Cardiac fibroblast (primary cell): ENCODE measurements at places on chromosomes 5 and 9.
A peak's percentile ranks its signal among the peaks of the same experiment; 100 is the strongest.

DNA sequence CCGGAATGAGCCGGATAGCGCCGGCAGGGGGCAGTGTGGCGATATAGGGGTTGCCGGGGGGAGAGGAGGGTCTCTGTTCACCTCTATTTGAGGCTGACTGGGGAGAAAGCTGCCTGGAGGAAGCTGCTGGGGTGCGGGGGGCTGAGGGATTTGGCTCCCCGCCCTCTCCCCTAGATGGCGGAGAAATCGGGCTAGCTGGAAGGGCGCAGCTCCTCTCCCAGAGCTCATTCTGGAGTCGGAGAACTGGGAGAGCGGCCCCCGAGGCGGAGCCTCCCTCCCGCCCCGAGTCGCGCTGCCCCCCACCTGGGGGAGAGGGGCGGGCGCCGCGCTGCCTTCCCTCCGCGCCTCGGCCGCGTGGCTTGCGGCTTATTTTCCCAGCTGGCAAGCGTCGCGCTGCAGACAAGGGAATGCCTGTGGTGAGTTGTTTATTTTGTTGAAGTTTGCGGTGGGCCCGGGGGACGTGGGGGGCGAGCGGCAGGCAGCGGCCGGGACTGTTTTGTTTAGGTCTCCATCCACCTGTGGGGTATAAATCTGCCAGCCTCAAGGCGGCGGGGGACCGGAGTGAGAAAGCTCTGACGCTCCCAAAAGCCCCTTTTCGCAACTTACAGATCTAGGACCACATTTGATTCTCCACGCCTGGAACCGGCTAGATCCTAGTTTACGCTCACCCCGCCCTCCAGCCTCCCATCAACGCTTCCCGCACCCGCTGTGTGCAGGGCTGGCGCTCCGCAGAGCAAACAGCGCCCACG, 4.1 kb upstream of the RGMB start:
- DNase-seq = peak; percentile 70

- no peak for DNase-seq
These were observed 20.4 kb downstream of the DCAF12 start for GRCh38 chr9:34106110-34106509.

DNA sequence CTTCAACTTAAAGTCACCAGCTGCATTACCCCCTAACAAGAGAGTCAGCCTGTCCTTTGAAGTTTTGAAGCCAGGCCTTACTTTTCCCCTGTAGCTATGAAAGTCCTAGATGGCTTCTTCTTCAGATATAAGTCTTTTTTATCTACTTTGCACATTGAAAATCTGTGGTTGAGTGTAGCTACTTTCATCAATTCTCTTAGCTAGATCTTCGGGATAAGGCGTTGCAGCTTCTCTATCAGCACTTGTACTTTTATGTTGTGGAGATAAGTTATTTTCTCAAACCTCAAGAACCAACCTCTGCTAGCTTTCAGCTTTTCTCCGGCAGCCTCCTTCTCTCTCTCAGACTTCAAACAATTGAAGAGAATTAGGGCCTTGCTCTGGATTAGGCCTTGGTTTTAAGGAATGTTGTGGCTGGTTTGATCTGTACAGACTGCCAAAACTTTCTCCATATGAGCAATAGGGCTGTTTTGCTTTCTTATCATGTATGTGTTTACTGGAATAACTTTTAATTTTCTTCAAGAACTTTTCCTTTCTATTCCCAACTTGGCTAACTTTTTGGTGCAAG, 21.6 kb downstream of the CATSPER3 start:
- DNase-seq = peak; percentile 5

DNA sequence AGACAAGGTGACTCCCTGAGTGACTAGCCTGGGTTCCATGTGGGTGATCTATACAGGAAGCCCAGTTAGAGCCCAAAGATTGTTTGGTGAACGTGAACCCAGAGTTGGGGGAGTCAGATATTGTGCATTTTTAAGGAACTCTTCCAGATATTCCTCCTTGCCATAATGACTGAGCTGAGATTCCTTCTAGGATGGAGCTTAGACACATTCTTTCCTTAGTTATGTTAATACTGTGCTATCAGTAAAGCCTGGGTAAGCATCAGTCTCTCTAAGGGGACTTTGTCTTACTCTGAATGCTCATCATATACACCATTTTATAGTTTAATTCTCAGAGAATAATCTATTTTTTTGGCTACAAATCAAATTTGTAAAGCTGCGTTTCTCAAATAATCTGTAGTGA, 68.1 kb downstream of the FOXB2 start:
- no peak for DNase-seq

GRCh38 chr5:95081500-95081960, 203.4 kb downstream of the MCTP1 start:
- peak; percentile 78 for DNase-seq

DNA sequence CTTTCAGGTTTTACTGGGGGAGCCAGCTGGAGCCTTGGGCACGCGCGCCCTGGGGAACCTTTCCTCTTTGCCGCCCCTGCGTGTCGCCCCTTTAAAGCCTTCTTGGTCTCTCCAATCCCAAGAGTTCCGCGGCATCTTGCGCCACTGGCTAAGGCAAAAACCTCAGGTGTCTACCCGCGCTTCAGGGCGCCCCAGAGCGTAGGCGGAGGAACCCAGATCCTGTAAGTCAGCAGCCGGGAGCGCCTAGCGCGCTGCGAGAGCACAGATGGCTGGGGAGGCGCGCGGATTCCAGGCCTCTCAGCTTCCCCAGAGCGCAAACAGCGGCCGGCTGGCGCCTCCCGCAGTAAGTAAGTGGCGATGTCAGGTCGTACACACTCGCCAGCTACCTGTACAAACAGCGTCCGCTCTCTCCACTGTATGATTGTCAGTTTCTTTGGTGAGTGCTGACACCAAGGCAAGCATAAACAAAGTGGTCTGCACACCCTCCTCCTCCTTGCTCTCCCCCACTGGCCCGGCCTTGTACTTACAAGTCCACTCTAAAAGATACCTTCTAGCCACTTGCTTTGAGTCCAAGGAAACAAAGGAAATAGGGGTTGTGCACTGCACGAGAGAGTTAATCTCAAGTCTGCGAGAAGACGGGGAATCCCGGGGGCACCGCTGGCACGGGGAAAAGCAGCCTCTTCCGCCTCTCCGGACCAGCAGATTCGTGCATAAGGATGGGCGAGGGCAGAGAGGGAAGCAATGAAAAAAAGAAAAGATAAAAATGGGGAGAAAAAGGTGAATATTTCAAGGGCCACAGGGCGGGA, 2.9 kb downstream of the HTR1A start:
- no peak for DNase-seq

DNA sequence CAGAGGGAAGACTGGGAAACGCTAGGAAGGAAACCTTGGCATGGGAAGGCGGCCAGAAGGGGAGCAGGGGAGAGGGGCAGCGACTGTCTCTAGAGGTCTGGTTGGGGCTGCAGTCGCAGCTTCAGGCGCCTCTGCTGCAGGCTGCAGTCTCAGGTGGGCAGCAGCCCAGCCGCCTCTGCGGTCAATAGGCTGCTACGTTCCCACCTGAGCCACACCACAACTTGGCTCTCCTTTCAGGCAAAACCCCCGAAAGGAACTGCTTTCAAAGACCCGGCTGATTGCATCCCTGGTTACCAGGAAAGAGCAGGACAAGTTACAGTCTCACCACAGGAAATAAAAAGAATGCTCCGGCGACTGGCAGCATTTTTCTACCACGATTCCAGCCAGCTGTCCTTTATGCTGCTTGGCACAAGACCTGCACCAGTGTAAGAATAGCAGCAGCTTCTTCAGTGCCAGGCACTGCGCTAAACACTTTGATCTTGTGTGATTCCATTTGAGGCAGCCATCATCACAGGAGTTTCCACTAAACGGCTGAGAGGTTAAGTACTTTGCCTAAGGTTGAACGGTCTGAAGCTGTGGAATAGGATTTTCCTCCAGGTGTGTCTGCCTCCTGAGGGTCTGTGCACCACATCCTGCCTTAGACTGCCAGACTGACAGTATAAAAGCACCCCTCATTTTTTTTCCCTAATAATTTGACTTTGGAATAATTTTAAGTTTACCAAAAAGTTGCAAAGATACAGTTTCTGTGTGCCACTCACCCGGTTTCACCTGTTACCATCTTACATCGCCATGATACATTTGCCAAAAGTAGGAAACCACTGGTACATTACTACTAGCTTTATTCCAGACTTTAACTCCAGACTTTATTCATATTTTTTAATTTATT, 7.5 kb downstream of the RPS14 start:
- peak; percentile 35 for DNase-seq

DNA sequence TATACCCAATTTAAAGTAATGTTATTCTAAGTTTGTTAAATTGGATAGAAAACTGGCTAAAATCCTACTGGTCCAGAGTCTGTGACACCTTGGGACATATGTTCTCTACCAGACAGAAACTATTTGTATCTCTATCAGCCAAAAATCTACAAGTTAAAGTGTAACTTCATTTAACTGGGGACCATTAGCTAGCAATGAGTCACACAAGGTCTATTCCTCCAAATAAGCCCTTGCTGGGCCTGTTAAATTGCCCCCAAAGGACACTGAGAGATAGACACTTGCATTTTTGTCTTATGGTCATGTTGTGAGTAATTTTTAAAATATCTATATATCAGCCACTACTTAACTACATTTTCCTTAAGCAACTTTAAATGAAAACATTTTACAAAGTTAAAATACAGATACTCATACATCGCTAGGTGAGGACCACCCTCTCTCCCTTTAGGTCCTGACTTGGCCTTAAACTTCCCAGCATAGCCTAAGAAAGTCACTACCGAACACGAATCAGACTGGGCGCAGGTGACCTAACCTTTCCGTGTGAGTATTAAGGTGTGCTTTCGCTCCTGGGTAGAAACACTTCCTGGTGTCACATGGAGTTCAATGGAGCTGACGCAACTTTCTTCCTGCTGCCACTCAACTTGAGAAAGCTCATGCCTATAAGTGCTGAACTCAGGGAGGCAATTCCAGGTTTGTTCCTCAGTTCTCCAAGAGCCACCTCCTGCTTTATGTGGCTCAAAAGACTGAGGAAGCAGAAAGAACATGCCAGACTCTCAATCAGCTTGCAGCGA, 249.1 kb downstream of the DIRAS2 start:
- DNase-seq = no peak

DNA sequence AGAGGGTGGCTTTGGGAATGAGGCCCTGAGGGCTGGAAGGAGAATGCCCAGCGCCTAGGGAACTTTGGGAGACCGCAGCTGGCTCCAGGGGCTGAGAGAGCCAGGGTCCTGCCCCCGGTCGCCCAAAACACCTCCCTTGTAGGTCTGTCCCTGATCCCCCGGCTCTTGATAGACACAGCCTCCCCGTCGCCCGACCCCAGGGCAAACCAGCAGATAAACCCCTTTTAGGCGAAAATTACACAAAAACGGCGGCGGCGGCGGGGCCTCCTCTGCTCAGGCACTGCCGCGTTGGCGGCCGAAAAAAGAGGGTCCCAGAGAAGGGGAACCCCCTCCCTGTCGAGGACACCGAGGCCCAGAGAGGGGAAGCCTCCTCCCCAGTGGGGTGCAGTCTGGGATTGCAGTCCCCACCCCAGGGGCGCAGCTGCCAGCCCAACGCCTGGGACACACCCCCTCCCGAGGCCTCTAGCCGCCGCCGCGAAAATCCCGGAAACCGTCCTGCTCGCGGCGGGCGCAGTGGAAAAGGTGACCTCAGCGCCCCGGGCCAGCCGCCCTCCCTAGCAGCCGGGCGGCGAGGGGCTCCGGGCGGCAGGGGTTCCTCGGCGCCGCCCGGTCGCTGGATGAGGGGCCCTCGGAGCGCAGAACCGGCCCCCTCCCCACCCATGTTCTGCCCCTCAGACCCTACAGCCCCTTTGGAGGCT, 3.1 kb upstream of the BARX1 start:
- DNase-seq = no peak

DNA sequence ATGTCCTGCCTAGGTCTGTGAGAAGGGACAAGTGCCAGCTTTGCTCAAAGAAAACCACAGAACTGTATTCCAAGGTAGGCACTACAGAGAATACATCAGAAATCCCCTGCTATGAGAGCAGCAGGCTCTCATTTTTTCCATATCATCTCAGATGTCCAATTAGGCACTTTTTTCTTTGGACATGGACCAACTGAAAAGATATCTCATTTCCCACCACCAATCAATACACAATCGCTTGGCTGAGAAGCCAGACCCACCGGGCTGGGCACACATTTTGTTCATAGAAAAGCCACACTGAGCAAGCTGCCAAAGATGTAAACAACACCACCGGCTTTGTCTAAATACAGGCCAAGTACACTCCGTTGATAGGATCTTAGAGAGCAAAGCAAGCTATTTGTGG, 25.9 kb downstream of the STOM start:
- DNase-seq = no peak

DNA sequence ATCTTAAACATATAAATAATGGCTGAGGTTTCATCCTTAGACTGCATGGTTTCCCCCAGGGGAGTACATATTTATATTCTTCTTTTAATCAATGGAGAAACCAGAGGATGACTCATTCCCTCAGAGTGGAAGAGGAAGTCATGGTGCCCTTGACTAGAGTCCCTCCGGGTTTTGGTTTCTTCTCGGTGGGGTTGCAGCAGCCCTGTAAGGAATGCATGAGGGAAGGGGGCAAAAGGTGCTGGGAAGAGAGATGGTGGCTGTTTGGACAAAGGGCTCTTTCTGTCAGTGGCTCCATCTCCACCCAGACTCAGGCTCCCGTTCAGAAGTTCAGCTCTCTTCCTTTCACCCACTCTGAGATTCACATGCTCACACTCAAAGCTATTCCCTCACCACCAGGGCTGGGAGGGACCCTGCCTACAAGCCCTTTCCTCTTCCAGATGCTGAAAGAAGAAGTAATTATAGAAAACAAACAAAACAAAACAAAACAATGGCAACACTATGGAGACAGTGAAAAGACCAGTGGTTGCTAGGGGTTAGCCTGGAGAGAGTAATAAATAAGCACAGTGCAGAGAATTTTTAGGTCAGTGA, 129.8 kb upstream of the IL12B start:
- DNase-seq = peak; percentile 59

- no peak for DNase-seq
These were observed 151.1 kb upstream of the CCDC152 start for GRCh38 chr5:42605490-42605889.
